ENCODE measurements at places on chromosomes 3 and 15.

- DNase-seq, result no peak
Observed at GRCh38 chr3:153129866-153130265, 32.2 kb upstream of the RAP2B start.

GRCh38 chr3:45210308-45211041 lies 15.6 kb downstream of the TMEM158 start:
- DNase-seq, result no peak

GRCh38 chr3:11306817-11307589 lies 34.8 kb downstream of the ATG7 start:
- no peak for DNase-seq

GRCh38 chr15:101358895-101359294 lies 63.8 kb upstream of the SNRPA1 start:
- no peak for DNase-seq

DNA sequence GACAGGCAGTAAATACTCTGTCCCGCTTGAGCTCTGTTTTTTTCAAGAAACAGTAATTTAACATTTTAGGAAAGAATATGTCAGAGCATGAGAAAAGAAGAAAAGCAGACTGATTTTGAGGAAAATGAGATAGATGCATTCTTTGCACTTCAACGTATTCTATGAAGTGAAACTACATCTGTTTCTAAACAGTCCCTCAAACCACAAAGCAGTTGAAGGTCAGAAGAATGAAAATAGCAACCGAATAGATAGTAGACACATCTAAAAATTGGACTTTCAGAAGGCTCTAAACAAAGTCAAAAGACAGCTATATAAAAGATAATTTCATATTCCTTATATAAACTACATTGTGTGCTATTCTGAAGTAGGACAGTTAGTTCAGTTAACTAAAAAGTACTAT lies 172.6 kb upstream of the LRRC3B start:
- no peak for DNase-seq

- no peak for DNase-seq
Observed at GRCh38 chr3:100540791-100541334, 48.4 kb downstream of the TMEM45A start.

- DNase-seq, result no peak
Observed at GRCh38 chr15:99212406-99212805, 37.0 kb downstream of the TTC23 start.

- no peak for DNase-seq
Observed at GRCh38 chr15:78002996-78003395, 74.5 kb downstream of the TBC1D2B start.

GRCh38 chr15:63891079-63891767 lies 57.5 kb upstream of the HERC1 start:
- peak; percentile 6 for DNase-seq

Measured in NCI-H187 treated with DMSO at 0.1 percent for 48 hours (cell line).